Activated CD4-positive, alpha-beta T cell treated with anti-CD3 and anti-CD28 coated beads, Interleukin-2, amount 10 ng/mL, durations not matched to agents 24 days and 14 days (primary cell): ENCODE measurements at places on chromosomes 12 and 14.

GRCh38 chr12:57548013-57548315 lies 972 bp upstream of the DCTN2 start:
- no peak for DNase-seq

GRCh38 chr14:56412468-56413434 lies 166.8 kb upstream of the TMEM260 start:
- no peak for DNase-seq

GRCh38 chr14:22607291-22607690 lies 9.2 kb downstream of the ABHD4 start:
- DNase-seq, result no peak

DNA sequence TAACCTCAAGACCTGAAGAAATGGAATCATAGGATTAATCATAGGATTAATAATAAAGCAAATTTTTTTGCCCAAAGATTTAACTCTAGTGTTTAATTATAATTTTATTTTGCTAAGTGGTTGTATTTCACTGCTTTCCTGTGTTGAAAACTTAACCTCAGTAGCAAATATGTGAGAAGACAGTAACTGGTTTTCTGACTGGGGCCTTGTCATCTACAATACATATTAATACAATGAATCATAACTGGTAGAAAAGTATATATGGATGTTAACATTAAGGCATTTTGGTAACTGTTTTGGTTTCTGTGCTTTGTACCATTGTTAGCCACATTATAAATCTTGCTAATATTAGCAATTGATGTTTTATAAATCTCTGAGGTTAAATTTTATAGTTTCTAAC lies 92.2 kb downstream of the ACSS3 start:
- no peak for DNase-seq

- DNase-seq, result no peak
These were observed 26.1 kb upstream of the PTHLH start for GRCh38 chr12:27998658-27999057.

DNA sequence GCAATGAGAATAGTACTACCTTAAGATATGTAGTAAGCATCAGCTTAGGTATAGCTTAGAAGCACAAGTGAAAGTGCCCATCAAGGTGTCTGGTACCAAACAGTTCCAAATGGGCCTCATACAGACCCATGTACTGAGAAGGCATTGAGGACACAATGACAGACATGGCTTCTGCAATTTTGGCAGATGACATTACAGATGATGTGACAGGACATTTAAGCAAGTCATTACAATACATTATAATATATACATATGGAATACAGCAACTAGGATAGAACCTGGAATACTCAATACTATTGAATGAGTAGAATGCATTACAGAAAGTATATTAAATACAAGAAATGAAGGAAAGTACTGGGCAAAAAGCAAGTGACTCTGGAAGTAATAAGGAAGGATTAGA lies 256.4 kb downstream of the GXYLT1 start:
- no peak for DNase-seq

DNA sequence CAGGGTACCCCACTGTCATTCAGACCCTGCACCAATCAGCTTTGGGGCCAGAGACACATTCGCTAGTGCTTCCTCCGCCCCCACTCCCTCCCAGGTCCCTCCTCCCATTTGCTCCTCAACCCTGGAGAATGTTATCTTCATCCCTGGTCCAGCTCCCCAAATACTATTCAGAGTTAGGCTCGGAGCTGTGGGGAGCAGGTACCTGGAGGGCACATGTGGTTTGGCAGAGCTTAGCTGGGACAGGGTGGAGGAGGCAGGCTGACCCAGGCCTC lies 19.5 kb downstream of the VSX2 start:
- no peak for DNase-seq

- no peak for DNase-seq
These were observed 96.9 kb upstream of the EVL start for GRCh38 chr14:99968191-99968920.

DNA sequence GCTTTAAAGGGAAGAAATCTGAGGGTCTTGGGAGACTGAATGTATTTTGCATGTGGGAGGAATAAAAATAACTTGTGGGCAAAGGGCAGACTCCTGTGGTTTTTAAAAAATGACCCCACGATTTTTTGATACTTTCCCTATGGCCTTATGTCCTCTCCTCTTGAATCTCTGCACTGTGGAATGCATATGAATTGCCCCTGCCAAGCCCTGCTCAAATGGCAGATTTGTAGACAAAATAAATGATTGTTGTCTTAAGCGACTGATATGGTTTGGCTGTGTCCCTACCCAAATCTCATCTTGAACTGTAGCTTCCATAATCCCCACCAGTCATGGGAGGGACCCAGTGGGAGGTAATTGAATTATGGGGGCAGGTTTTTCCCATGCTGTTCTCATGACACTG lies 223.8 kb downstream of the DACT1 start:
- DNase-seq, result peak; percentile 31

DNA sequence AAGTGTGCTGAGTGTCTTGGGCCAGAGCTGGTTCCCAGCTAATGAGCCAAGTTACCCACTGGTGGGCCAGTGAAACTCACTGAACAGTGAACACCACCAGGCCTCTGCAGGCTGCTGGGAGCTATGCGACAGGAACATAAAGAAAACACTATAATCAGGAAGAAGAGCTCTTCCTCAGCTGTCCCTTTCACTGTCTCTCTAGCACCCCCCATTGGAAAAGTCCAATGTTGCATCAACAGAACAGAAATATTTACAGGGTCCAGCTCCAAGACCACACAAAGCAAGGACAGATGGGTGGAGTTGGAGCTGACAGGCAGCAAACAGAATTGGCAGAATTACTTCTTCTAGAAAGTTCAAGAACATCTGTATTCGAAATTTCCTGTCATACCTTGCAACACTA lies 903.6 kb upstream of the TMEM132C start:
- DNase-seq, result no peak

- no peak for DNase-seq
These were observed 13.0 kb upstream of the FMNL3 start for GRCh38 chr12:49720214-49720613.

DNA sequence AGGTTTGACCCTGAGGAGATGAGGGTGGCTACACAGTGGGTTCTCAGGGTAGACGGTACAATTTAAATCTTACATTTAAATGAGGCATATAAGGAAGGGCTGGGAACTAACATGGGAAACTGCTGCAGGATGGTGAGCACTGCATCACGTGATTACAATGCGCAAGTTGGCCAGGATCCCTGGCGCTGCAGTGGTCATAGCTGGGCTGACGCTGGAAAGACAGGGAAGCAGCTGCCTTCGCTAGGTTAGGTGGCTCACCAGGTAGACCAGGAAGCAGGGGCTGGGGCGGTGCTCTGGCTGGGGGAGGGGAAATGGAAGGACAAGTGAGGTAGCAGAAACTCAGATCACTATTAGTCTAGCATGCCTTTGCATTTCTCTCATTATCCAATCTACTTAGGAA lies 149.9 kb downstream of the FOXN3 start:
- no peak for DNase-seq
